ENCODE measurements at places on chromosomes 1 and 21. TPM values are rescaled to one million over a fixed set of nuclear protein-coding genes. Genes with fewer than 3 reads are reported as not detected.

Gene FNDC5
- polyA plus RNA-seq: 11.3 TPM

Gene TTLL10
- polyA plus RNA-seq: 44.9 TPM

Gene BRINP3
- 10.6 TPM for polyA plus RNA-seq

Gene FAM167B
- 1.6 TPM for polyA plus RNA-seq

Gene CFHR2
- polyA plus RNA-seq: not detected

Gene GPR37L1
- polyA plus RNA-seq: 0.42 TPM

Gene TSACC
- polyA plus RNA-seq: 1,814 TPM

Gene LINGO4
- polyA plus RNA-seq: 1.4 TPM

Gene C1QB
- polyA plus RNA-seq: 155 TPM

All from testis (tissue), 5 donors.